ENCODE measurements at places on chromosomes 1 and 21.

GRCh38 chr1:170461291-170461747 is 70.6 kb upstream of the GORAB start:
- H3K4me1 ChIP-seq, result no peaks in the 10 kb centered on the region
- DNase-seq, result no peak
- no peaks in the 10 kb centered on the region for H3K27me3 ChIP-seq

DNA sequence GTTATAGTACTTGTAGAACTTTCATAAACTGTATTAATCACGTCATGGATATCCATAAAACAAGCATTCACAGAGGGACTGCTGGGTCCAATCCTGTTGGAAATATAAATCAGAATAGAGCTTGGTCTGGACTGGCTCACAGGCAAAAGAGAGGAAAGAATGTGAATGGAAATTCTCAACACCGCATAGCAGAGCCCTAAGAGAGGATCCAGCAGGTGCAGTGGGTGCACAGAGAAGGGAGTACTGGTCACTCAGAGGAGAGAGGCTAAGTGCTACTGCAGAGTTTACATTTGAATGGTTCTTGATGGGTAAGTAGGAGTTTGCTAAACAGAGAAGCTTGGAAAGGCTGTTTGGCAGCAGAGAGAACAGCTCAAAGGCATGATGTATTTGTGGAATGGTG is 231.7 kb downstream of the PAPPA2 start:
- H3K27ac ChIP-seq, result no peak overlapping the region
- no peak overlapping the region for H3K4me3 ChIP-seq
- no peaks in the 10 kb centered on the region for H3K36me3 ChIP-seq
- H3K4me1 ChIP-seq, result peaks cover 2% of the 10 kb centered on the region
- no peak for DNase-seq

DNA sequence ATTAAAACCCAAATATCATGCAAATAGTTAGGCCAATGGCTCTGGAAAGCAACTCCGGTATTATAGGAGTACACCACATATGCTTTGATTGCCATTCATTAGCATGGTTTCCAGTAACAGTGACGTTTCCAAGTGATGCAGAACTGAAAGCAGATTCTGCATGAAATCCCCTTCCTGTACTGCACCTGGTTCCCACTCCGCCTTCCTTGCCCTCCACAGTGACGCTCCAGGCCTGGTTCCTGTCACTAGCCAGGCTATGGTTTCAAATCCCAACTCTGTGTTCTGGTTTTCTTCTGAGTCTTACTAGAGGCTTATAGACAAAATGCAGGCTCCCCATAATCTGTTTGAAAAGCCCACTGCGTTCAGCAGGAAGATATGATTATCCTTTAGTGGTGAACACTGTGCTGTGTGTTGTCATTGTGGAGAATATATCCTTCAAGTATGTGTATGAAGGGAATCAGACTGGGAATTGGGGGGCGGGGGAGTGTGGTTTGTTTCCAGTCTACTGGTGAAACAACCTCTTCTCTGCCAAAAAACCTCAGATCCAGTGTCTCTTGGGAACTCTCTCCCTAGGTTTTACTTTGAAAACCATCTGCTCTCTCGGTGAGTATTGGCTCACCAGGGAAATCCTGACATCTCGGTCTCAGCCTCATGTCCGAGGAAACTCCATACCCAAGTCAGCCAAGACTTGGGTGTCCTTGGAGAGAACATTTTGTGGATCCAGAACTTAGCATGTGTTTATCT is 78.7 kb downstream of the TYW3 start:
- DNase-seq, result no peak
- H3K4me3 ChIP-seq, result no peak overlapping the region
- H3K36me3 ChIP-seq, result no peaks in the 10 kb centered on the region

GRCh38 chr1:3698660-3699408 is 46.5 kb downstream of the TP73 start:
- no peak overlapping the region for H3K27ac ChIP-seq
- H3K36me3 ChIP-seq, result no peaks in the 10 kb centered on the region
- H3K4me3 ChIP-seq, result no peak overlapping the region
- peaks cover 1% of the 10 kb centered on the region for H3K4me1 ChIP-seq
- H3K27me3 ChIP-seq, result no peaks in the 10 kb centered on the region

DNA sequence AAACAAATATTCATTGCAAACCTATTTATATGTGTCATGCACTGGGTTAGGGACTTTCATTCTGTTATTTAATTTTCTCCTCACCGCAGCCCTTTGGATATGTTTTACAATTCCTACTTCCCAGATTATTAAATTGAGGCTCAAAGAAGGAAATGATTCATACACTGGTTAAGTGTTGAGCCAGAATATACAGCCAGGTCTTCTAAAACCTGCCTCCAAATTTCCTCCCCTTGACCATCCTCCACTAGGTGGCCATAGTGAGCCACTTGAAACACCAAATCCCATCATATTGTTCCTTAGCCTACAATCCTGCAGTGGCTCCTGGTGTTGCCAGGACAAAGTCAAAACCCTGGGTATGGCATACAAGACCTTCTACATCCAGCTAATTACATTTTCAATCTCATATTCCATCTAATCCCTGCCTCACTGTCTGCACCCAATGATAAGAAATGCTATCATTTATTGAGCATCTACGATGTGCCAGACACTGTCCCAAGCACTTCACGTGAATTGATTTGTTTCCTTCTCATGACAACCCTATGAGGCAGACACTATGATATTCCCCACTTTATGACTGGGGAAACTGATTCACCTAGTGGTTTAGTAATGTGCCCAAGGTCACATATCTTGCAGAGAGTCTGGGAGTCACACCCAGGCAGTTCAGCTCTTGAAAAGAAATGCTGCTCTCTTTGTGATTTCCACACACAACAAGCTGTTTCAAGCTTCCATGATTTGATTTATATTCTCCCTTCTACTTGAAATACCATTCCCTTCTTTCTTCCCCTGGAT is 23.6 kb upstream of the KIRREL1 start:
- H3K4me1 ChIP-seq, result no peaks in the 10 kb centered on the region
- no peak for DNase-seq
- no peak overlapping the region for H3K4me3 ChIP-seq
